ENCODE measurements at places on chromosomes 1 and 21. TPM values are rescaled to one million over a fixed set of nuclear protein-coding genes. Genes with fewer than 3 reads are reported as not detected.

GRCh38 chr1:168304865-168305264 is 24.2 kb downstream of the TBX19 start:
- no peaks in the 10 kb centered on the region for H3K27me3 ChIP-seq
- H3K4me1 ChIP-seq, result peaks cover 38% of the 10 kb centered on the region
- H3K4me3 ChIP-seq, result no peak overlapping the region
- H3K36me3 ChIP-seq, result no peaks in the 10 kb centered on the region
- no peak overlapping the region for H3K27ac ChIP-seq
- DNase-seq, result no peak

DNA sequence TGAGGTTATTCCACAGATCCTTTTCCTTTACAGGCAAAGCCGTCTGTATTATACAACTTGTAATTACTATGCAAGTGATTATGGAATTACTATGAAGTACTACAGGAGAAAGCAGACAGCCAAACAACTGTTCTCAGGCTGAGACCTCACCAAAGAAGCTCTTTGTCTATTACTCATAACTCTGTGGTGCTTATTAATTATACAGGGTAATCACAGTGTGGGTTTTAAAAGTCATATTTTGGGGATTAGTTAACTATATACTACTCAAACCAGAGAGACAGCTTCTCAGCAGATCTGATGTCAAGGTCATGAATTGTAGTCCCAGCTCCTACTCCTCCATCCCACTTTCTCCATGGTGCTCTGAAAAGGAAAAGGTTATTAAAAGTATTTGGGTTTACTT is 49.6 kb downstream of the CTTNBP2NL start:
- no peak overlapping the region for H3K4me3 ChIP-seq
- 0 out of 2 replicates have a peak, but pooled peaks cover 2% of the 10 kb centered on the region for H3K36me3 ChIP-seq
- no peaks in the 10 kb centered on the region for H3K27me3 ChIP-seq
- no peak overlapping the region for H3K27ac ChIP-seq
- peaks cover 7% of the 10 kb centered on the region for H3K4me1 ChIP-seq

- no peak overlapping the region for H3K27ac ChIP-seq
- no peak overlapping the region for H3K4me3 ChIP-seq
- no peak for DNase-seq
- H3K36me3 ChIP-seq, result no peaks in the 10 kb centered on the region
- H3K4me1 ChIP-seq, result peaks cover 33% of the 10 kb centered on the region
Measured at GRCh38 chr1:94973309-94973922, 46.5 kb upstream of the CNN3 start.

DNA sequence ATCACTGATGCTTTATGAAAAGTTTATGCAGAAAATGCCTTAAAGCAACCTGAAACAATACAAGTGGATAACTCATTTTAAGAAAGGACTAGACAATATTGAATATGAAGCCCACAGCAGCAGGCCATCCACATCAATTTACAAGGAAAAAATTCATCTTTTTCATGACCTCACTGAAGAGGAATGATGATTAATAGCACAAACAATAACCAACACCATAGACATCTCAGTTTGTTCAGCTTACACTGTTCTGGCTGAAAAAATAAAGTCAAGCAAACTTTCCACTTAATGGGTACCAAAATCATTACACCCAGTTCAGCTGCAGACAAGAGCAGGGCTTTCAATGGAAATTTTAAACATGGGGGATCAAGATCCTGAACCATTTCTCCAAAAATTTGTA is 380.6 kb upstream of the NEGR1 start:
- peak; percentile 39 for DNase-seq
- H3K4me3 ChIP-seq, result no peak overlapping the region
- no peak overlapping the region for H3K27ac ChIP-seq
- H3K36me3 ChIP-seq, result no peaks in the 10 kb centered on the region
- H3K4me1 ChIP-seq, result peaks cover 8% of the 10 kb centered on the region

GRCh38 chr1:185373813-185374529 is 56.9 kb upstream of the IVNS1ABP start:
- H3K27ac ChIP-seq, result peak overlapping the region; percentile 95
- peak overlapping the region; percentile 53 for H3K4me3 ChIP-seq
- H3K27me3 ChIP-seq, result no peaks in the 10 kb centered on the region
- H3K36me3 ChIP-seq, result no peaks in the 10 kb centered on the region
- DNase-seq, result peak; percentile 69
- peaks cover 48% of the 10 kb centered on the region for H3K4me1 ChIP-seq

SIM2 gene
- 71.2 TPM for total RNA-seq

GJC2 gene
- total RNA-seq, result 2.2 TPM

DHRS3 gene
- total RNA-seq, result 116 TPM

TNFAIP8L2 gene
- not detected for total RNA-seq

GJA4 gene
- not detected for total RNA-seq

HLCS gene
- total RNA-seq, result 44.1 TPM

MRPL39 gene
- 107 TPM for total RNA-seq

ETV3L gene
- total RNA-seq, result not detected
